Neural crest cell (in vitro differentiated cells): ENCODE measurements at places on chromosomes 4 and X. TPM values are rescaled to one million over a fixed set of nuclear protein-coding genes. Genes with fewer than 3 reads are reported as not detected.

DNA sequence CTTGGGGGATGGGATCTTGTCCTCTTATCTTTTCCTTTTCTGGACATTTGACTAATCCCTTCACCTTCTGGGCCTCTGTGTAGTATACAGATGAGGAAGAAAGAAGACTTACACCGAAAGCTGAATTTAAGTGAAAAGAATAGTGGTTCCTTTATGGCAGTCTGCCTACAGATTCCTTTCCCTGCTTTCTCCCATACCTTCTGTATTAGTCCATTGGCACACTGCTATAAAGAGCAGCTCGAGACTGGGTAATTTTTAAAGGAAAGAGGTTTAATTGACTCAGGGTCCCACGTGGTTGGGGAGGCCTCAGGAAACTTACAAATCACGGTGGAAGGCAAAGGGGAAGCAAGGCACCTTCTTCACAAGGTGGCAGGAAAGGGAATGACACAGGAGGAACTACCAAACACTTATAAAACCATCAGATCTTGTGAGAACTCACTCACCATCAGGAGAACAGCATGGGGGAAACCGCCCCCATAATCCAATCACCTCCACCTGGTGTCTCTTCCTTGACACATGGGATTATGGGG, 34.0 kb upstream of the CD38 start:
- no peaks in the 10 kb centered on the region for H3K4me1 ChIP-seq
- no peak overlapping the region for H3K4me3 ChIP-seq
- peaks cover 7% of the 10 kb centered on the region for H3K36me3 ChIP-seq
- no peaks in the 10 kb centered on the region for H3K27me3 ChIP-seq
- no peak for DNase-seq
- H3K27ac ChIP-seq, result no peak overlapping the region

FRMPD4 gene
- 0.07 TPM in 1 of 2 replicates, not detected in the other for total RNA-seq

GRCh38 chr4:27928761-27929540, 1068.3 kb downstream of the STIM2 start:
- DNase-seq, result no peak
- H3K4me3 ChIP-seq, result no peak overlapping the region
- H3K27me3 ChIP-seq, result no peaks in the 10 kb centered on the region
- H3K36me3 ChIP-seq, result no peaks in the 10 kb centered on the region
- no peak overlapping the region for H3K27ac ChIP-seq

ZNF185 gene
- 2.3 and 2.6 TPM in 2 replicates for total RNA-seq

GRCh38 chr4:95867919-95868318, 28.0 kb downstream of the PDHA2 start:
- H3K36me3 ChIP-seq, result peaks cover 10% of the 10 kb centered on the region
- DNase-seq, result no peak
- H3K27ac ChIP-seq, result no peak overlapping the region
- no peaks in the 10 kb centered on the region for H3K4me1 ChIP-seq

HS6ST2 gene
- total RNA-seq, result 13.9 and 14.2 TPM in 2 replicates

DNA sequence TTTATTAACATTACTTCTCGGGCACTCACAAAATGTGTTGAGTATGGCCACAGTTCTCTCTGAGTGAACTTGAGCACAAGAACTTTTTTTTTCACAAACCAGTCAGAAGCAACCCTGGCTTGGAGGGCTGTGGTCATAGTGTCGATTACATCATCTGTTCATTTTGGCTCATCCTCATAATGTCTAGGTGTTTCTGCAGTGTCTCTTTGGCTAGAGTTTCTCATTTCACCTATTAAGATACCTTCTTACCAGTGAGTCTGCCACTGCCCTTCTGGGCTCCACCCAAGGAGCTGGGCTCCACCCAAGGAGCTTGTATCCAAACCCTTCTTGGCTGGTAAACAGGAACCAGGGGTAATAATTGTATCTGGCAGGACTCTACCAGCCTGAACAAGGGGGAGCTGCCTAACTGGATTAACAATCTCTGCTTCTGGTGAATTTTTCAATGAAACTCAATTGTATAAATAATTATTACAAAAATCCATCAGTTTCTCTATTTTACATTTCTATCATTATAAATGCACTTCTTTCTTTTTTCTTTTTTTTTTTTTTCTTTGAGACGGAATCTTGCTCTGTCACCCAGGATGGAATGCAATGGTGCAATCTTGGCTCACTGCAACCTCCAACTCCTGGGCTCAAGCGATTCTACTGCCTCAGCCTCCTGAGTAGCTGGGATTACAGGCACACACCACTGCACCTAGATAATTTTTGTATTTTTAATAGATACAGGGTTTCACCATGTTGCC, 667.7 kb upstream of the SLIT2 start:
- H3K4me3 ChIP-seq, result no peak overlapping the region
- H3K27me3 ChIP-seq, result no peaks in the 10 kb centered on the region
- no peaks in the 10 kb centered on the region for H3K4me1 ChIP-seq
- H3K27ac ChIP-seq, result no peak overlapping the region

ALPK1 gene
- 0.68 and 1.3 TPM in 2 replicates for total RNA-seq

GRCh38 chr4:71254451-71255012, 84.3 kb upstream of the SLC4A4 start:
- H3K4me1 ChIP-seq, result peaks cover 13% of the 10 kb centered on the region
- H3K36me3 ChIP-seq, result no peaks in the 10 kb centered on the region
- no peaks in the 10 kb centered on the region for H3K27me3 ChIP-seq
- H3K27ac ChIP-seq, result no peak overlapping the region

DNA sequence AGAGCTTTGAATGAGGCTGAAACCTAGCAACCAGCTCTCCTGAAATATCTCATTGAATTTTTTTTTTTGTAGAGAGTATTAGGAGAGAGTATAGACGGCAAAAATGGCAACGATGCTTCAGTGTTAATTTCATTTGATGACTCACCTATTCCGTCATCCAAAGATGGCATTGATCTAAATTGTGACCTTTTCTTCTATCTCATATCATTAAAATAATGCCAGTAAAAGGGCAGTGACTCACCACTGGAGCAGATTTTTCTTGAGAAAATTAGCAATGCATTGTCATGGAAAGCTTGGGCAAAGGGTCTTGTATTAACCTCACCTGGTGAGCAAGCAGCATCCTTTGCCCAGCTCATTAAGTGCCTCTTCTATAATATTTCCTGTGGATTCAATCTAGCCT, 19.6 kb downstream of the VMA21 start:
- H3K36me3 ChIP-seq, result peaks cover 11% of the 10 kb centered on the region
- peaks cover 12% of the 10 kb centered on the region for H3K4me1 ChIP-seq
- H3K4me3 ChIP-seq, result no peak overlapping the region
- no peaks in the 10 kb centered on the region for H3K27me3 ChIP-seq
- no peak for DNase-seq

DNA sequence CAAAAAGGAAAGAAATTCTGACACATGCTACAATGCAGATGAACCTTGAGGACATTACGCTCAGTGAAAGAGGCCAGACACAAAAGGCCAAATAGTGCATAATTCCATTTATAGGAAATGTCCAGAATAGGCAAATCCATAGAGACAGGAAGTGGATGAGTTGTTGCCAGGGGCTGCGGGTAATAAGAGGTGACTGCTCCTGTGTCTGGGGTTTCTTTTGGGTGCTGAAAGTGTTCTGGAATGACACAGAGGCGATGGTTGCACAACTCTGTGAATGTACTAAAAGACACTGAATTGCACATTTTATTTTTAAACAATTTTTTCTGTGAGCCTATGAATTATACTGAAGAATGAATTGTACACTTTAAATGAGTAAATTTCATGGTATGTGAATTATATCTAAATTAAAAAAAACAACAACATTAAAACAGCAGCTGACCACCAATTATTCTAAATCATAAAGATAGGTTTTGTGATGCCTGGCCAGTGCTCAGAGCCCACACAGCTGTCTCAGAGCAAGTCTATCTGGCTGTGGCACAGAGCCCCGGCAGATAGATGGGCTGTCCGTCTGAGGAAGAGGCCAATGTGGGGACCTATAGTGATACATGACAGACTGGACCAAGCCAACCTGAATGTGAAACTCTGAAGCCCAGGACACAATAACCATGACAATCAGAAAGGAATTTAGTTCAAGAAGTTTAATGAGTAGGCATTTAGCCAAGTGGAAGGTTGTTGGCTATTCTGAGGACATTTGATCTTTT, 23.5 kb upstream of the IRAK1 start:
- peaks cover 39% of the 10 kb centered on the region for H3K4me1 ChIP-seq
- H3K27me3 ChIP-seq, result no peaks in the 10 kb centered on the region
- H3K27ac ChIP-seq, result no peak overlapping the region
- no peak for DNase-seq
- peaks cover 9% of the 10 kb centered on the region for H3K36me3 ChIP-seq

GRCh38 chr4:137532869-137533236, 559 bp upstream of the PCDH18 start:
- H3K27me3 ChIP-seq, result no peaks in the 10 kb centered on the region
- H3K27ac ChIP-seq, result no peak overlapping the region
- peaks cover 17% of the 10 kb centered on the region for H3K36me3 ChIP-seq

GRCh38 chr4:173829565-173829964, 299.5 kb upstream of the HAND2 start:
- H3K4me1 ChIP-seq, result no peaks in the 10 kb centered on the region
- H3K36me3 ChIP-seq, result no peaks in the 10 kb centered on the region
- no peak for DNase-seq
- H3K4me3 ChIP-seq, result no peak overlapping the region

NFKB1 gene
- 19.1 and 24.6 TPM in 2 replicates for total RNA-seq

MAGEA2 gene
- total RNA-seq, result not detected in 2 replicates

GRCh38 chr4:128566693-128567092, 242.8 kb upstream of the JADE1 start:
- no peak for DNase-seq
- peaks cover 57% of the 10 kb centered on the region for H3K4me1 ChIP-seq
- no peaks in the 10 kb centered on the region for H3K27me3 ChIP-seq
- no peak overlapping the region for H3K27ac ChIP-seq
- no peak overlapping the region for H3K4me3 ChIP-seq

PRDM5 gene
- 18.1 and 21.9 TPM in 2 replicates for total RNA-seq

GRPR gene
- 0.68 and 0.71 TPM in 2 replicates for total RNA-seq

PROM1 gene
- 60.8 and 65.3 TPM in 2 replicates for total RNA-seq

- no peaks in the 10 kb centered on the region for H3K27me3 ChIP-seq
- H3K27ac ChIP-seq, result peak overlapping the region; percentile 86
- peaks cover 4% of the 10 kb centered on the region for H3K4me1 ChIP-seq
- no peak overlapping the region for H3K4me3 ChIP-seq
- peaks cover 22% of the 10 kb centered on the region for H3K36me3 ChIP-seq
- no peak for DNase-seq
Observed at GRCh38 chrX:16678689-16679088, 28.7 kb downstream of the S100G start.

- no peaks in the 10 kb centered on the region for H3K27me3 ChIP-seq
- no peaks in the 10 kb centered on the region for H3K36me3 ChIP-seq
- H3K27ac ChIP-seq, result no peak overlapping the region
- DNase-seq, result no peak
- no peaks in the 10 kb centered on the region for H3K4me1 ChIP-seq
Observed at GRCh38 chr4:17055788-17056187, 157.3 kb upstream of the LDB2 start.

PCDH18 gene
- total RNA-seq, result 65.7 and 67.4 TPM in 2 replicates

GRCh38 chr4:45350438-45350837, 624.1 kb upstream of the GNPDA2 start:
- no peaks in the 10 kb centered on the region for H3K36me3 ChIP-seq
- no peaks in the 10 kb centered on the region for H3K27me3 ChIP-seq
- H3K4me3 ChIP-seq, result no peak overlapping the region
- H3K27ac ChIP-seq, result no peak overlapping the region
- no peak for DNase-seq

GRCh38 chrX:153831429-153832150, 1.2 kb upstream of the PDZD4 start:
- H3K27ac ChIP-seq, result no peak overlapping the region
- H3K4me1 ChIP-seq, result peaks cover 11% of the 10 kb centered on the region
- H3K27me3 ChIP-seq, result no peaks in the 10 kb centered on the region
- DNase-seq, result no peak
- peaks cover 5% of the 10 kb centered on the region for H3K36me3 ChIP-seq

DNA sequence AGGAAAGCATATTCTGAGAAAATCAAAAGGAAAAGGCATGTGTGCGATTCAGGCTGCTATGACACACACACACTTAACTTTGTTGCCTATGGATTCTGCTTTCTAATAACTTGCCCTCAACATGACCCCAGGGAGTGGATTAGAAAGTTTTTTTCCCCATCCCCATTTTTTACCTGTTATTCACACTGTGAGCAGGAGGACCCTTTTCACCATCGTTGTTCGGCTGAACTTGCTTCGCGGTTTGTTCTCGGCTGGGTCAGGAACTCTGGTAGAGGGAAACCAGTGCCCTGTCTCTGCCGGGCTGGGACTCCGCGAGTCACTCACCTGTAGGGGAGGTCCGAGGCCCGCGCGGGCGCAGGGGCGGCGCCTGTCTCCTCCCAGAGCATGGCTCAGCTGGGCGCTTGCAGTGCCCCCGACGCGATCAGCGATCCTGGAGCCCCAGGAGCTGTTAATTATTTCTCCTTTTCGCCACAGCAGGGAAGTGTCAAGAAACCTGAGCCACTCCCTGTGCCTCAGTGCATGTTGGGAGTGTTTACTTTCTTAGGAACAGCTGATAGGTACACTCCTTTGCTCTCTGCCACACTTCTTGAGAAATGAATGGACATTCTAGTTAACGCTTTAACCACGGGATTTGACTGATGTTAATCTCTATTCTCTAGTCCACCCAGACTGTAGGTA, at the start of gene RASSF6:
TSS of gene RASSF6 (minus strand) at position 322 of the 678 bp plus-strand sequence. CDS start 8,641 bp downstream, outside the sequence.
- no peaks in the 10 kb centered on the region for H3K36me3 ChIP-seq
- peaks cover 15% of the 10 kb centered on the region for H3K4me1 ChIP-seq
- no peak for DNase-seq
- H3K27ac ChIP-seq, result no peak within 1 kb of the TSS
- H3K4me3 ChIP-seq, result no peak within 1 kb of the TSS
